ENCODE measurements at places on chromosomes 12 and 14.

DNA sequence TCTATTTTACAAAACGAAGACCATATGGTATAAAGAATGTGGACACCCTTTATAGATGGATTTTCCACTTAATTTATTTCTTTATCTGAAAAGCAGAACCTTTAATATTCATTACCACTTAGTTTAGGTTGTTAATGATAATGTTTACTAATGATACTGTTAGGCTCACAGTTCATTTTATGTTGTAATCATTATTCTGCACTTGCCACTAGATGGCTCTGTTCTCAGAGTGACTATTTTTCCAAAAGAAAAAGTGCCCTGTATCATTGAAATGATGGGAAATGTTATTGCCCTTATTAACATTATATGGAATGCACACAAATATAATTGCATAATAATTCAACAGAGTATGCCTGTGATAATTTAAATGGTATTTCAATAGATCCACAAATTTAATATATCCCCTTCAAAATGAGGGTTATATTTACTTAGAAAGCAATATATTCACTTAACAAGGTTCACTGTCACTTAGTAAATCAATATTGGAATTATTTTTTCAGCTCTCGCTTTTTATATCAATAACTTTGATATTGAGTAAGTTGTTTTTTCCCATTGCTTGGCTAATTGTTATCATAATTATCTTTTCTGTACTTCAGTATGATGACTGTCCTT, 95.7 kb downstream of the PDE3A start:
- DNase-seq, result peak; percentile 49

- DNase-seq, result no peak
Measured at GRCh38 chr12:59386236-59386635, 209.6 kb upstream of the SLC16A7 start.

- peak; percentile 61 for DNase-seq
Measured at GRCh38 chr14:50109342-50109741, 7.0 kb downstream of the VCPKMT start.

- peak; percentile 77 for DNase-seq
Measured at GRCh38 chr14:90758959-90759358, 57.3 kb downstream of the TTC7B start.

- DNase-seq, result peak; percentile 86
Measured at GRCh38 chr12:27185234-27186021, 58.7 kb upstream of the STK38L start.

GRCh38 chr12:55684761-55685370, 22.8 kb downstream of the ITGA7 start:
- no peak for DNase-seq

DNA sequence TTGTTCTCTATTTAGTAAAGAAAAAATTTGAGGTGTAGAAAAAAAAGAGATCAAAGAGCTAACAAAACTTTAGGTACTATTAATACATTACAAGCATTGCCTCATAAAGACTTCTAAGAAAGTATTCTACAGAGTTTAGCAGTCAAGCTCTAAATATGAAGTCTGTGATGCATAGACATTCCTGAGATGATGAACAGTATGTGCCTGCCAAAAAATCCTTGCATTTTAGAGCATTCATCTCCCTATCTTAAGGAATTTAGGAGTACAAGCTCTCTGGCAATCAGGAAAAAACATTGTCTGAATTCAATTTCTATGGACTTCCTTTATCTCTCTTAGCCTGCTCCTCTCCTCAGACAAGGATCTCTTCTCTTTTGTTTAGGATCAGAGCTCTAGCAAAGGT, 202.6 kb upstream of the LRFN5 start:
- no peak for DNase-seq

DNA sequence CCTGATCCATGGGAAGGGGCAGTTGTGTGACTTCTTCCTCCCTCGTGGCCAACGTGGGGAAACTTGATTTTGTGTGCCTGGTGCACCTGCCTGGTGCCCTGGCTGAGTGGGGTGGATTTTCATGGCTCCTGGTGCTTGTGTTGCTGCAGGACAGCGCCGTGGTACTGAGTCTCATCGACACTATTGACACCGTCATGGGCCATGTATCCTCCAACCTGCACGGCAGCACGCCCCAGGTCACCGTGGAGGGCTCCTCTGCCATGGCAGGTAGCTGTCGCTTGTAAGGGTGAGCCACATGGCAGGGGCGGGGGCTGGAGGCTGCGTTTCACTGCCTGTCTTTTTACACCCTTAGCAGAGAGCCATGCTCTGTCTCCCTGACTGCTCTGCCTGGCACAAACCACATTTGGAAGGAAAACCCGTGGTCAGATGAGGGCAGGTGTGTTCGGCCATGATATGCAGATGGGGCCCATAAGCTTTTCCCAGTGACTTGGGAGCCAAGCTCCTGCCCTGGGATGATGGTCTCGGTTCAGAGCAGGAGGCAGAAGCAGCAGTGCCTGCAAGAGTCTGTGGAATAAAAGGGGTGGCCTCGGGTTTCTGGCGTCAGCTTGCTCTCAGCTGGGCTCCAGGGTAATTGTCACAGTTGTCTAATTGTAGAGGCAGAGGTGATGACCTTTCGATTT, 49.5 kb downstream of the ADGRD1 start:
- no peak for DNase-seq

DNA sequence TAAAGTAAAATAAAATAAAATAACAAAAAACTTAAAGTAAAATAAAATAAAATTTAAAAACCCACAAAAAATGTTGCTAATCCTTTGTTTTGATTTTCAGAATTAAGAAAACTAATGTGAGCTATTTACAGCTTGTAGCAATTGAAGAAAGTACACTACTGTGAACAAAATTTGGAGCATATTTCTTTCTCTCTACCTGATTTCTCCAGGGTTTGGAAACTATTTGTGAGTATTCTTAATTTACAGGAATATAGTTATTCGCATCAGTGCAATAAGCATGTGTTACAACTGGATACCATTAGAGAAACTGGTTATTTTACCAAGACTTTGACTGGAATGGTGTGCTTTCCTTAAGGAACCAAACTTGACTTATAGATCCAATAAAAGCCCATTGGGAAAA, 86.1 kb upstream of the CNOT2 start:
- no peak for DNase-seq

- peak; percentile 0 for DNase-seq
Measured at GRCh38 chr12:90543841-90544240, 411.1 kb downstream of the CCER1 start.

- no peak for DNase-seq
Measured at GRCh38 chr14:22112004-22112403, 438.4 kb upstream of the OR4E1 start.

DNA sequence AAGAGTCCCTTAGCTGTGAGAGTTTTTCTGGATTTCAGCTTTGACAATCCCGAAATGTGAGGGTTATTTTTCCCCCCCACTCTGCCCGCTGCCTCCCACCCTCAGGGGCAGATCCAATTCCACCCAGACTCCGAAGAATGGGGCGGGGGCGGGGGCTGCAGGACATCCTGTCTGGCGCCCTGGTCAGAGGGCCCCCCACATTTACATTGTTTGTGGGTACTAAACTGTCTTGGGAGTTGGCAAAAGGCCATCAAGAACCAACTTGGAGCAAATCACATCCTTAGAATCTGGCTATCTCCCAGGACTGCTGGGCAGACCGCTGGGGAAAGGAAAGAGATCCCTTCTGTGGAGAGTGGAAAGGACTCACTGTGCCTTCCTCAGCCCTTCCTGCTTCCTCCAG, 2.4 kb downstream of the EMP1 start:
- peak; percentile 84 for DNase-seq

GRCh38 chr12:77923882-77924281, 93.2 kb downstream of the NAV3 start:
- peak; percentile 23 for DNase-seq

DNA sequence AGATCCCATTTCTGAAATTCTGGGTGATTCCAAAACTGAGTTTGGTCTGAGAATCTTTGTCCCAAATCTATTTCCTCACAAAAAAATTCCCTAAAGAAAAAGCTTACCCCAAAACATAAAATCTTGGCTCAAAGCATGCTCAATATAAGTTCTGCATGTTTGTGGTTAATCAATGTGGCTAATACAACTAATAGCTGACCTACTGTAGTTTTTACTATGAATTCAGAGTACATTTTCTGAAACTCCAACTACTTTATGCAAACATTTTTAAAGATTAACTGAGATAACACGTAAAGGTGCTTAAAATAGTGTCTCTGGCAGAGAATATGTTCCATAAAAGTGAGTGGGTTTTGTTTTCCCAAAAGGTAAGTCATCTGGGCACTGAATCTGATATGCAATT, 133.1 kb downstream of the MED13L start:
- DNase-seq, result no peak

DNA sequence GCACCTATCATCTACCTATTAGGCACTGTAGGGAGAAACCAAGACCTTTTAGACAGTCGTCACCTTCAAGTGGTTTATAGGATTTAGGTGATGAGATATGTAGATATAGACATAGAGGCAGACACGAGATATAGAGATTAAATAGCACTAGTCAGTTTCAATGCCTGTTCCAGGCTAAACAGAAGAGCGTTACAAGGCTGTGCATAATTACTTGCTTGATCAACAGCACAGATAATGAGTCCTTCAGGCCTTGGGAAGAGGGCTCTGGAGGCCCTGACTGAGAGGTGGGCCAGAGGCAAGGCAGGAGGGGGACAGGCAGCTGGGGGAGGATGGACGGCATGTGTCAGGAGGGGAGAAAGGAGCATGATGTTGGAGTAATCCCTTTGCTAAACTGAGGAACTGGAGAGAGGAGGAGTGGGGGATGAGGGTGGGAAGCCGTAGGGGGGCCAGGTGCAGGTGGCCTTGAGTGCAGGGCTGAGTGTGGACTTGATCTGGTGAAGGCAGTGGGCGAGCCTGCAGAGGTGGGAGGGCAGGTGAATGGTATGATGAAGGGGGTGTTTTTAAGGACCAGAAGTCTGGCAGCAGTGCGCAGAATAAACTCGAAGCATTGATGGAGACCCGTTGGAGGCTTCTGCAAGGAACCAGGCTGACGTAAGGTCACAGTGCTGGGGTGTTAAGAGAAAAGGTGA, 43.9 kb upstream of the ATP23 start:
- DNase-seq, result no peak

GRCh38 chr12:123571343-123571813, 13.0 kb upstream of the TMED2 start:
- peak; percentile 89 for DNase-seq
